ENCODE measurements at places on chromosomes 7 and 10. TPM values are rescaled to one million over a fixed set of nuclear protein-coding genes. Genes with fewer than 3 reads are reported as not detected.

DNA sequence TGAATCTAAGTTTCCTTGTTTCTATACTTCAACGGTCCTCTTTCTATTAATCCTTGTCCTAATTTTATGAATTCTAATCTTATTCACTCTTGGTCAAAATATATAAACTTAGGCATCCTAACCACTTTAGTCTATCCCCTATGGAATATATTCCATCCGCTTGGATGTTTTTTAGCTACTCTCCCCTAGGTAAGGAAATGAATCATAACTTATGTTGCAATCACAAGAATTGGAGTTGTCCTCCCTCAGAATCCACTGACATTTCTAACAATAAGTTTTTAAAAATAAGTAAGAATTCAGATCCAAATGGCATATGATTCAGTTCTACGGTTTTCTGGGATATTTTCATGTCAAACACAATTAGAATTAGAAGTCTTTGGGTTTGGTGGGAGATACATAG is 1081.6 kb downstream of the SORCS1 start:
- no peak overlapping the region for H3K4me3 ChIP-seq
- H3K36me3 ChIP-seq: no peaks in the 10 kb centered on the region
- no peak for DNase-seq
- H3K27me3 ChIP-seq: no peaks in the 10 kb centered on the region

DNA sequence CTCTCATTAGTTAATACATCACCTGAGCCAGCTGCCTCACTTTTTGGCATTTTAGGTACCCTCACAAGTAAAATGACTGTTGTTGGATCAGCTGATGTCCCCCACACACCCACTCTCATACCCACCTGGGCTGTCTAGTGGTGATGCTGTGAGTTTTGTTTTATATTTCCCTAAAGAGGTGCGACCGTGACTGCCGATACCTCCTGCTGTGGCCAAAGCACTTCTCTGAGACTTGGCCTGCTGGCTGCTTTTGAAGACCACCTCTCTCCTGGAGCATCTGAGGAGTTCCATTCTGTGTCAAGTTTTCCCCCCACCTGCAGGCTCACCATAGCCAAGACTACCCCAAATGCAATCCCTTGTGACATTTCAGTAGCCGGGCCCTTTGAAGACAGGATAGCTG is 6.4 kb upstream of the ACSL5 start:
- H3K4me3 ChIP-seq: no peak overlapping the region
- DNase-seq: no peak

DNA sequence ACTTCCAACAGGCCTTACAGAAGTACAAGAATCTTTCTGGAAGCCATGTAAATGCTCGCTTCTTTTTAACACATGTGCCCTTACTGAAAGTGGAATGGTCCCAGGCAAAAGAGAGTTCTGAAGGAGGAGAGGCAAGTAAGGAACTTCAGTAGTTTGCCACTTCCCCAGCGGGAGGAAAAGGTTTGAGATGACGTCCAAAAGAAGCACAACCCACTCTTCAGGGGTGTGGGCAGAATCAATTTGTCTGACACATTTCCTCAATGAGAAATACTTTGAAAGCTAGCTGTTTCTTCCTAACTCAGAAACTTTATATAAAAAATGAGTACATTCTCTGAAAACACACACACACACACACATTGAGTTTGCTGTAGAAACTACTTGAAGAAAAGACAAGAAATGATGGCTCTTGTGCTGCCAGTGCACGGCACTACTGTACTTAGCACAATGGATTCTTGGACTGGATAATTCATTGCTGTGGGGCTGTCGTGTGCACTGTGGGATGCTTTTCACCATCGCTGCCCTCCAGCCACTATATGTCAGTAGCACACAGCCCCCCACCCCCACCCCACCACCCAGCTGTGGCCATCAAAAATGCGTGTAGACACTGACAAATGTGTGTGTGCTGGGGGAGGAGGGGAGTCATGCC is 183.0 kb downstream of the SRPK2 start:
- no peaks in the 10 kb centered on the region for H3K27me3 ChIP-seq
- H3K4me1 ChIP-seq: peaks cover 17% of the 10 kb centered on the region
- DNase-seq: no peak
- H3K27ac ChIP-seq: no peak overlapping the region

- H3K4me1 ChIP-seq: no peaks in the 10 kb centered on the region
- no peaks in the 10 kb centered on the region for H3K27me3 ChIP-seq
- no peak for DNase-seq
Measured at GRCh38 chr7:12861070-12861469, 173.6 kb downstream of the ARL4A start.

DNA sequence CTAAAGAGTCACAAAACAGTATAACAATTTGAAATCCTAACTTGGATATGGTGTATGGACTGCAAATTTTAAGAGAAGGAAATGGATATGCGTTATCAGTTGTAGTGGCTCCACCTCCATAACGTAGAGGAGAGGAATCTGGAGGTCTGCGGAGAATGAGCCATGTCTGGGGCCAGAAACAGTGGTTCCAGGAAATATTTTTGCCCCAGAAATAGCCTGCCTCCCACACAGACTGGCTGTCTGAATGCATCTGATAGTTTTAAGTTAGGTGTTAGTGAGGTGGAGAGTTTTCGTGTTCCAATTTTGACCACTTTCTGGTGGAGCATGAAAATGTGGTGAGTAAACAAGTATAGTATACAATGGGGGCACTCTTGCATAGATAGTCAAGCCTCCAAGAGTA is 1.6 kb downstream of the PHTF2 start:
- no peaks in the 10 kb centered on the region for H3K27me3 ChIP-seq
- no peak overlapping the region for H3K27ac ChIP-seq
- H3K4me3 ChIP-seq: no peak overlapping the region
- DNase-seq: no peak
- peaks cover 8% of the 10 kb centered on the region for H3K4me1 ChIP-seq
- H3K36me3 ChIP-seq: no peaks in the 10 kb centered on the region

GRCh38 chr7:73912223-73912622 is 51.3 kb downstream of the TMEM270 start:
- H3K4me3 ChIP-seq: no peak overlapping the region
- DNase-seq: no peak
- no peaks in the 10 kb centered on the region for H3K4me1 ChIP-seq

DNA sequence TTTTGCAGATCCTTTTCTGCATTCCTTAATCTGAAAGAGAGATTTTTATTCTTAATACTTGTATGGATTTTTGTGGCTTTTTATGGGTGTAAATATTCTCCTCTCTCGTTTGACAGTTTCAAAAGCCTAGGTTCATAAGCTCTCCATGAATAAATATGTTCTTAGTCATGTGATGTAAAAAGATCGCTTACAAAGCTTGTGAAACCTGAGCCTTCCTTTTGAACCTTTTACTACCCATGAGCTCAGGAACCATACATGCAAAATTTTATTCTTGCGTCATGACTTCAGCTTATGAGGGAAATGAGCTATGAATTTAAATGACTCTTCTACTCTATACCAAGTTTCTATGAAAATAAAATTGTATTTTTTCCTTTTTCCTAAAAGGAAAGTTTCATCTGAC is 98.7 kb downstream of the POLL start:
- no peaks in the 10 kb centered on the region for H3K36me3 ChIP-seq
- H3K27ac ChIP-seq: no peak overlapping the region
- H3K27me3 ChIP-seq: no peaks in the 10 kb centered on the region
- no peak overlapping the region for H3K4me3 ChIP-seq
- no peaks in the 10 kb centered on the region for H3K4me1 ChIP-seq
- no peak for DNase-seq

GRCh38 chr7:44965937-44966730 is 12.7 kb downstream of the MYO1G start:
- H3K36me3 ChIP-seq: no peaks in the 10 kb centered on the region
- no peak for DNase-seq
- no peak overlapping the region for H3K4me3 ChIP-seq
- H3K27me3 ChIP-seq: no peaks in the 10 kb centered on the region

GRCh38 chr10:12187321-12187905 is 8.3 kb downstream of the NUDT5 start:
- H3K4me3 ChIP-seq: no peak overlapping the region
- no peaks in the 10 kb centered on the region for H3K36me3 ChIP-seq
- H3K27me3 ChIP-seq: no peaks in the 10 kb centered on the region
- no peak overlapping the region for H3K27ac ChIP-seq
- DNase-seq: no peak
- H3K4me1 ChIP-seq: no peaks in the 10 kb centered on the region

GRCh38 chr10:104317726-104318299 is 20.5 kb downstream of the ITPRIP start:
- H3K36me3 ChIP-seq: no peaks in the 10 kb centered on the region
- no peaks in the 10 kb centered on the region for H3K27me3 ChIP-seq
- peaks cover 51% of the 10 kb centered on the region for H3K4me1 ChIP-seq
- H3K27ac ChIP-seq: no peak overlapping the region
- no peak overlapping the region for H3K4me3 ChIP-seq

DNA sequence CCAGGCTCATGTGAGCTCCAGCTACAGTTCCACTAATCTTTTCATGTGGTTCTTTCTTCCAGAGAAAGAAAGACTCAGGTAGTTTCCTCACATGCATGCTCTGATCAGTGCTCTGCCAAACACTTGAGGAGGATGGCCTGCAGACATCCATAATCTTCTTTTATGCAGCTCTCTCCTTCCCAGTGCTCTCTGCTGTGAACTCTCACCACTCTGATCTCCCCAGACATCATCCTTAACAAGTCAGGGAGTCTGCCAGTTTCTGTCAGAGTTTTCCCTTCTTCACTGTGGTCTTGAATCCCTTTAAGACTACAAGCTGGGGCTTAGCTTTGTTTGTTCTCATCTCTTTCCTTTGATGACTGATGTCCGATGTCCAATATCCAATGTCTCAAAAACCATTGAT is 203.4 kb upstream of the PRKCQ start:
- no peak overlapping the region for H3K4me3 ChIP-seq
- H3K27me3 ChIP-seq: no peaks in the 10 kb centered on the region
- H3K4me1 ChIP-seq: peaks cover 5% of the 10 kb centered on the region
- no peak overlapping the region for H3K27ac ChIP-seq
- no peak for DNase-seq

GDF2 gene
- polyA plus RNA-seq: not detected

- DNase-seq: no peak
- peaks cover under 1% of the 10 kb centered on the region for H3K4me1 ChIP-seq
- no peaks in the 10 kb centered on the region for H3K36me3 ChIP-seq
- H3K27me3 ChIP-seq: no peaks in the 10 kb centered on the region
Measured at GRCh38 chr7:106864298-106865081, 592 bp upstream of the PIK3CG start.
